Midbrain (tissue), 1 donor: ENCODE measurements at places on chromosomes 7 and 10.

DNA sequence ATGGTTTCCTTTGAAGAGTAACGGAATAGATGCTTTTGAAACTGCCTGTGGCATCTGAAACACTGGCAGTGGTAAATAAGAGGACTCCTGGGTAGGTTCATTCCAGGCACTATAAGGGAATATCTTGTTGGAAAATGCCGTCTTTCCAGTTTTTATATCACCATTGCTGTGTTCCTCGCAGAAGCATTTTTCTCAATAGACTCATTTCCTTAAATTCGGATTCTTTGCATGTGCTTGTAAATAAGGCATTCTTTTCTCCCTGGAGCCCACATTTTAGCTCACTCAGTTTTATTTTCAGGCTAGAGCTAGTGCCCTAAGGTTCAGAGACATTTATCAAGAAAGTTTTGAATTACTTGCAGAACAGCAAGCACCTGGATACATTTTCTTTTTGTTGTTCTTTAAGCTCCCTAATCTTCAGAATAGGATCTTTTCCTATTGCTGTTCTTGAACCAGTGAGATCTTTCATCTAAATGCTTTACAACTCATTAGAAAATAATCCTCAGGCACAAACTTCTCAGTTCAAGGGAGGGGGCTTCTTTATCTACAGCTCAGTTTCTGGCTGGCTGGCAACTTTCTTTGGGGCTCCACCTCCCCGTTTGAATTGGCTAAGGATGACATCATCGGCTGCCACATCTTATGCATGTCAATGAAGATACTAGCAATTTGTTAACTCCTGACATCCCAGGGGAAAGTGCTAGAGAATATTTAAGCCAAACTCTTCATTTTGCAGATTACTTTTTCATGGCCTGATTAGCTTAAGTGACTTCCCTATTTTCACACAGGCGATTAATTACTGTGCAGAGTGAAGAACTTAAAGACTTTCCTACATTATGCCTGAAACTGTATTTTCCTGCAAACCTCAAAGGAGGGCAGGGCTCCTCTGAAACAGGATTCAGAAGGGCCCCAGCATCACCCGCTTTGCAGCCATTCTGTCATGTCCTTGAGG lies 133.7 kb upstream of the RSU1 start:
- DNase-seq, result peak; percentile 56

DNA sequence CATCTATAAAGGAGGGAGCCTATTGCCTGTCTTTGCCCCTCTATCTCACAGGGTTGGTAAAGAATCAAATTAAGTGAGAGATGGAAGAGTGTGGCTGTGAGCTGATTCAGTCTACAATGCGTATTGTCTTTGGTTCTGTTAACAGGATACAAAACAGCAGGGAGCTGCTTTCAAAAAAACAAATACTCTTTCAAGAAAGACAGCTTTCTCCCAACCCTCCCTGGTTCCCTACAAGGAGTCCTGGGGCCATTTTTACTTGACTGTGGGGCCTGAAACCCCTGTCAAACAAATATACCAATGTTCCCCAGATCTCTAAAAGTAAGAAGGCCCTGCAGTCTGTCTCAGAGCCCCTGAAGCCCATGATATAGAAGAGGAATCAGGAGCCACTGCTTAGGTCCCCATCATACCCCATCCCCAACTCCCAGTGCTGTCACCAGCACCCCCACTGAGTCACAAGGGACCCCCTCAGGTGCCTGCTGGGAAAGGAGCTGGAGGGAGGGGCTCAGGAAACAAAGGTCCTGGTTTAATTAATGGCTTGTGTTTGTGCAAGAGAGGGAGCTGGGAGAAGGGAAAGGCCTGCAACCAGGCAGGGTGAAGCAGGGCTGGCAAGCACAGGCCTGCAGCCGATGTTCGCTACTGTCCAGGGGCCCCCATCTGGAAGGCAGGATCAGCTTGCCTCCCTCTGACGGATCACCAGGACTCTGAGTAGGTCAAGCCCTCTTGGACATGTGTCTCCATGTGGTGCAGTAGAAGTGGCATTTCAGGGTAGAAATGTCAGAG lies 182.0 kb upstream of the GHITM start:
- no peak for DNase-seq

DNA sequence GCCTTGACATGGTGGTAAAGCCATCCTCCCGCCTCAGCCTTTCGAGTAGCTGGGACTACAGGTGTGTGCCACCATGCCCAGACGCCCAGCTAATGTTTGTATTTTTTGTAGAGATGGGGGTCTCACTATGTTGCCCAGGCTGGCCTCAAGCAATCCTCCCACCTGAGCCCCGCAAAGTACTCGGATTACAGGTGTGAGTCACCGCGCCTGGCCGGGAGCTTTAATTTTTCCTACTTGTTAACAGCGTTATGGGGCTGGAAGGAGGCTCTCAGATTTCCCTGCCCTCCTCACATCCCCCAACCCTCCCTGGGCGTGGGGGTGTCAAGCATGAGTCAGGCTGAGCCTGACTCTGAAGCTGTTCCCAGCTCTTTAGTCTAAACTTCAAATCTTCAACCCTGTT lies 8.3 kb downstream of the ALKBH4 start:
- DNase-seq, result no peak

DNA sequence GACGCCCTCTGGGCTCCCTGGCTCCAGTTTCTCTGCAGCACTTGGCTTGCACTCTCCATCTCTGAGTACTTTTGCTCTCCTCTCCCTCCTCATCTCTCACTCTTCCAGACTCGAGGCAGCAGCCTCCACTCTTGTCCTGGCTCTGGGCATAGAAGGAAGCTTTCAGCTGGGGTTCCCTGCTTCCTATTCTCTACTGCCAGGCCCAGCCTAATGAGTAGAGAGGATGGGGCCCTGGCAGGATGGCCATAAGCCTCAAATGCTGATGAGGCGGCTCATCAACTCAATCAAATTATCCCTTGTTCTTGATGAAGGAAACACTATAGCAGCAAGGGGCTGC lies 55.8 kb downstream of the NEURL1 start:
- no peak for DNase-seq

GRCh38 chr7:38160003-38160571 lies 18.0 kb upstream of the STARD3NL start:
- DNase-seq, result no peak

DNA sequence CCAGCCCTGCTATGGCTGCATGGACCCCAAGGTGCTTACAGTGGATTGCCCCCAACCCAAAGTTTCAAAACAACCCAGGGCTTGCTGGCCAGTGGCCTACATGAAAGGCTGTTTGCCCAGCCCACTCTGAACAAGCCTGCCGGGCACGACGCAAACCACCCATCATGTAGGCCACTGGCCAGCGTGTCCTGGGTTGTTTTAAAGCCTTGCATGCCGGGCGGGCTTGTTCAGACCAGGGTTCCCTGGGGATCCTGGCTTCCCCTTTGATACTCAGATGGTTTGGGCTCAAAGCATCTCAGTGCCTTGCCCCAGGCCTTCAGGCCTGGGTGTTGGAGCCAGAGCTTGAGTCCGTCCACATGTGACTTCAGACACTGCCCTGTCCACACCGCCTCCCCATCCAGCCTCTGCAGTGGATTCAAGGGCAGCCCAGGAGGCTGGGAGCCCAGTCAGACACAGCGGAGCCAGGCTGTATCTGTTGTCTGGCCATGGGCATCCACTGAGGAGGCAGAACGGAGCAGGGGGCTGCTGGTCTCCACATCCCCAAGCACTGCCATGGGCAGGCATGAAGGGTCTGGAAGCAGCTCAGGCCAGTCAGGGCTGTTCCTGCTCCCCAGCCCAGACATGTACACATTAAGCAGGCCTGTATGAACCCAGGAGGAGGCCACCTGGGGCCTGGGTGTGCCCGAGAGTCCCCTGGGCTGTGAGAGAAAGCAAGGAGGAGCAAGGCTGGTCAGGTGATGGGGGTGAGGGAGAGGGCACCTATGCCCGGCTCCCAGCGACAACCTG lies 4.0 kb upstream of the ADIRF start:
- DNase-seq, result no peak

DNA sequence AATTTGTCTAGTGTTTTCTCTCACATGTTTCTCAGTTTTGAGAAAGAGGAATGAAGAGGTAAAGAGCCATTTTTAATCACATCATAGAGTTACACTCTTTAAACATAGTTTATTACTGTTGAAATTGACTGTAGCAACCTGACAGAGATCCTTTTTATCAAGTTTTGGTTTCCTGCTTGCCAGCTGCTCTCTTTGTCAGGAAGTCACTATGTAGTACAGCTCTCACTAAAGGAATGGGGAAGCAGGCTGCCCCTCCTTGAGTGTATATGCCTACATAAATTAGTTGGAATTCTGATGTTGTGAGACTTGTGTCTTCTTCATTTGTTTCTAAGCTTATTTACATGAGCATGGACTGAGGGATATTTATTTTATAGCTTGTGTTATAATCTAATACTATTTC lies 1274.0 kb upstream of the CELF2 start:
- no peak for DNase-seq

- peak; percentile 9 for DNase-seq
These were observed 363.9 kb downstream of the MALRD1 start for GRCh38 chr10:19412531-19412930.

DNA sequence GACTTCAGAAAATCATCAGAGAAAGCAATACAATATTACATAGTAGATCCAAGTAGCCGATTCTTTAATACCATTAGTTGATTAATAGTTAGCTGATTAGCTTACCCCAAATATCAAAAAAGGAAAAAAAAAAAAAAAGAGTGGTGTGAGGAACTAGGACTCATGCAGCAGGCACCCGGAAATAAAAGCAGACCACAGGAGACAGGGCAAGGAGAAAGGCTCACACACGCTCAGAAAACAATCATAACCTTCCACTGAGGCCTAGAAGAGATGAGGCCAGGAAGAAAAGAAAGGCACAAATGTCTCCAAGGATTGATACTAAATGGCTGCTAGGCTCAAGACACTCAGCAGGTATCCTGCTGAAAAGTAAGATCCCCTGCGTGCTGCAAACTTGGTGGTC lies 25.9 kb downstream of the TRDMT1 start:
- DNase-seq, result no peak

DNA sequence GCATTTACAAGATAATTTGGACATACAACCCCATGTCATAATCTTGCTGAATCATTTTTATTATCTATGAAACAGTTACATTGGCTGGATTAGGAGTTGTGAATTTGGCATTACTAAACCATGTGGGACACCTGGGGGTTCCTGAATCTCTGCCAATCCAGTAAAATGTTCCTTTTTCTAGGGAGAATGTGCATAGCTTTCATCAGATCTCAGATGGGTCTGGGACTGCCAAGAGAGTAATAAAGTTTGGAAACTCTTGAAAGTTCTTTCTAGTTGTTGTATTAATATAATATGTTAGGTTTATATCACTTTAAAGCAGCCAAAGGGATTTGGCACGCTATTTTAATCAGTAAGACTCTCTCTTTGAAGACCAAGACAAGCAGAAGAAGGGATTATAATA lies 62.7 kb downstream of the SEMA3E start:
- DNase-seq, result no peak

DNA sequence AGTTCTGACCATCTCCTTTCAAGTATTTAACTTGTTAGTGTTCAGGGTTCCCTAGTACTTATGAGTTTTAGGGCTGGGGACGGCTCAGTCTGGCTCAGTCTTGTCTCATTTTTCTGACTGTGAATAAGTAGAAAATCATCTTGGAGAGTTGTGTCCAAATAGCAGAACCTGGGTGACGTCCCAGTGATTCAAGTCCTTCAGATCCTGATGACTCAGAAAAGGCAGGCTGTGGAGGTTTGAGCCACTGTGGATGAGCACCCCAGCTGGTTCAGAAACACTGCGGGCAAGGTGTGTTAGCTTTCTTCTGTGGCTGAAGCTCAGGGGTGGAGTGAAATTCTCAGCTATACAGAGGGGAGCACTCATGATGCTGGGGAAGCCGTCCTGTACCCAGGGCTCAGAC lies 154.4 kb upstream of the NPY start:
- DNase-seq, result no peak

DNA sequence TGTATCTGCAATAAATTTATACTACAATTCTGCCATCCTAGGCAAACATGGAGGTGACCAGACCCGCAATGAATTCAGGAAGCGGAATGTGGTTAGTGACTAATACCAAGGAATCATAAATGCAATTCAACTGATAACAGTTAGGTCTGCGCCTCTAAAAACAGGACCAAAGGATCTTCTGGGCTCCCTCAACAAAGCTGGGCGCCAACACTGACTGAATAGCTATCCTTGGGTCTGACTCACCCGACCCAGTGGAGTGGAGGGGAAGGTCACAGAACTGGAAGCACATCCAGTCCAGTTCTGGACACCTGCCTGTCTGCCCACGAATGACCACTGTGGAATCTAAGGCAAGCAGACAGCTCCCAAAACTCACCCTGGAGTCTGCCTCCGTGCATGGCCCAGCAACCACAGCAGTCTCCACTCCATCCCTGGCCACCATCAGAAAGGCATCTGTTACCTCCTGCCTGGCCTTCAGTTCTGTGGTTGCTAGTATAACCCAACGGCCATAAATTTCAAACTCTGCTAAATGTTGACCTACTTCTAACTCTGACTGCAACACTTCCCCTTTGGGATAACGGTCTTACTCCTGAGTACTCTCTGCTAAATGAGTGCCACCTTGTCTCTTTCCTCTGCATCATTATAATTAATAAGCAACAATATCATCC lies 43.0 kb upstream of the DLX6 start:
- no peak for DNase-seq

- no peak for DNase-seq
These were observed 373.0 kb downstream of the RPS24 start for GRCh38 chr10:78406648-78407008.

GRCh38 chr10:32054094-32054493 lies 2.1 kb downstream of the KIF5B start:
- peak; percentile 47 for DNase-seq

GRCh38 chr10:19024611-19025010 lies 24.0 kb upstream of the MALRD1 start:
- no peak for DNase-seq

GRCh38 chr7:113806633-113807327 lies 112.0 kb downstream of the PPP1R3A start:
- no peak for DNase-seq

GRCh38 chr10:107152087-107152486 lies 12.4 kb downstream of the SORCS1 start:
- no peak for DNase-seq

- no peak for DNase-seq
These were observed 3.4 kb upstream of the MIOS start for GRCh38 chr7:7563269-7563668.

DNA sequence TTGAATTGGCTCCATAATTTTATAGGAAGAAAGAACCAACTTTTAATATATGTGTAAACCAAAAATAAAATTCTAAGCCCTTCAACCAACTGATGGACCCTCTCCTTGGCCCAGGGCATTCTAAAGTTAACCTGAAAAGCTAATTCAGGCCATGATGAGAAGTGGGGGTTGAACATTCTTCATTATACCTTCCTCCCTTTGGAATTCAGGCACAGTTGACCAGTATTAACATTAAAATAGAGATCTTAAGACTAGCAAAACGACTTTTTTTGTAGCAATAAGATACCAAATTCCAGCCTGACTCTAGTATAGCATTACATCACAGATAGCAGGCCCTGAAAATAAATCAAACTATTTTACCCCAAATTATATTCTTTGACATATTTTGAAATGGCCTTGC lies 173.2 kb downstream of the PLPP4 start:
- no peak for DNase-seq
